ENCODE measurements at places on chromosomes 6 and 20.

DNA sequence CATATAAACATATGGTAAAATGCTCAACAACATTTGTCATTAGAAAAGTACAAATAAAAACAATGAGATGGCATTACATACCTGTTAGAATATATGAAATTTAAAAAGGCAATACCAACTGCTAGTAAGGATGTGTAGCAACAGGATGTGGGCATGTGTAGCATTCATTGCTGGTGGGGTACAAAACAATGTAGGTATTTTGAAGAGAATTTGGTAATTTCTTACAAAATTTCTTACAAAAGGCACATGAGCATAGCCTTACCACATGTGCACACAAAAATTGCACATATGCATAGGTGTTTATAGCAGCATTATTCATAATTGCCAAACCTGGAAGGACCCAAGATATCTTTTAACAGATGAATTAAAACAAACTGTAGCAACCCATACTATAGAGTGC, 1355.1 kb upstream of the CITED2 start:
- DNase-seq = no peak

GRCh38 chr6:43582911-43583310, 6.9 kb downstream of the POLH start:
- DNase-seq = no peak

- DNase-seq = no peak
Observed at GRCh38 chr20:19448632-19449031, 236.2 kb downstream of the SLC24A3 start.

- no peak for DNase-seq
Observed at GRCh38 chr20:24718696-24719095, 230.4 kb upstream of the CST7 start.

GRCh38 chr6:36098920-36099647, 31.2 kb upstream of the MAPK13 start:
- no peak for DNase-seq
